ENCODE measurements at places on chromosomes 11 and 22.
A peak's percentile ranks its signal among the peaks of the same experiment; 100 is the strongest.

DNA sequence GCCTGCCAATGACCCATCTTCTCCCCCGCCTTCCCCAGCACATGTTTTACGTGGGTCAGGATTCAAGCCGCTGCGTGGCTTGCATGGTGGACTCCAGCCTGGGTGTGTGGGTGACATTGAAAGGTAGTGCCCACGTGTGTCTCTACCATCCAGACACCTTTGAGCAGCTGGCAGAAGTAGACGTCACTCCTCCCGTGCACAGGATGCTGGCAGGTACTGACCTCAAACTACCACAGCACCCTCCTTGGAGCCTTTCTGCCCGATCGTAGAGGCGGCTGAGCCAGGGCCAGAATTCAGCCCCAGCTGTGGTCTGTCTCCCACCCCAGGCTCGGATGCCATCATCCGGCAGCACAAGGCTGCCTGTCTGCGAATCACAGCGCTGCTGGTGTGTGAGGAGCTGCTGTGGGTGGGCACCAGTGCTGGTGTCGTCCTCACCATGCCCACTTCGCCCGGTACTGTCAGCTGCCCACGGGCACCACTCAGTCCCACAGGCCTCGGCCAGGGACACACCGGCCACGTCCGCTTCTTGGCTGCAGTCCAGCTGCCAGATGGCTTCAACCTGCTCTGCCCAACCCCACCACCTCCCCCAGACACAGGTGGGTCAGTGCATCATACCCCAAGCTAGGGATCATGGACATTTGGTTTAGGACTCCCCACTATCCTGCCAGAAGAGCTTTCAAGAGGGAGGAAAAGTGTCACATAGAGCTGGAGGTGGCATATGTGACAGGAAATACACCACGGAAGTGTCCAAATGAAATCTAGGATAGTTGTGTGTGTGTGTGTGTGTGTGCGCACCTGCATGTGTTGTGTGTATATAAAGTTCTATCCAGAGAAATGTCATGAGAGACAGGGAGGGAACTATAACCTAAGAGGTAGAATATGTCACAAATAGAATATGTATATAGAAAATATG lies 10.6 kb upstream of the RELT start:
- DNase-seq = no peak

DNA sequence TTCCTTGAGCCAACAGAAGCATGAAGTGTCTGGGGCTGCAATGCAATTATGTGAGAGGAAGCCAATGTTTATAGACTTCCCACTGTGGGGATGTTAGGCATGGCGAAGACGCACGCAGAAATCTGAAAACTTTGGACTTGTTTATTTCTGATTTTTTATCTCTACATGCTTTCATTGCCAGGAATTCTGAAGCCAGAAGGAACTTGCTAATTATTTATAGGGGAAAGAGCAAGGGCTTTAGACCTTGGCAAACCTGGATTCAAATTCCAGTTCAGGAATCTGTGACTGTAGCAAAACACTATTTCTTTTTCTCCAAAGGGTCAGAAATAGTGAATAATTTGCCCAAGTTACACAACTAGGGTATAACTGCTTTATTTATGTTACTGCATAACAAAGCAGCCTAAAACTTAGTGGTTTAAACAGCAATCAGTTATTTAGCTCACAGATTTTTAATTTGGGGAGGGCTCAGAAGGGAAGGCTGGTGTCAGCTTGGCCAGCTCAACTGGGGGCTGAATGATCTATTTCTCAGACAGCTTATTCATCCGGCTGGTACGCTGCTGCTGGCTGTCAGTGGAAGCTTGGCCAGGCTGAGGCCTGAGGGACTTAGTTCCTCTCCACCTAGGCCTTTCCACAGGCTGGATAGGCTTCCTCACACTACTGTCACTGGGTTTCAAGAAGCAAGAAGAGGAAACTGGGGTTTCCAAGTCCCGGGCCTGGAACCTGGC lies 1.9 kb upstream of the OR6Q1 start:
- DNase-seq = peak; percentile 63

- DNase-seq = no peak
Measured at GRCh38 chr11:26860091-26860780, 133.7 kb upstream of the FIBIN start.

GRCh38 chr11:2482745-2483144 lies 37.9 kb downstream of the KCNQ1 start:
- DNase-seq = no peak

All from EH (cell line).